DND-41 (cell line): ENCODE measurements at places on chromosomes 7 and 10.

DNA sequence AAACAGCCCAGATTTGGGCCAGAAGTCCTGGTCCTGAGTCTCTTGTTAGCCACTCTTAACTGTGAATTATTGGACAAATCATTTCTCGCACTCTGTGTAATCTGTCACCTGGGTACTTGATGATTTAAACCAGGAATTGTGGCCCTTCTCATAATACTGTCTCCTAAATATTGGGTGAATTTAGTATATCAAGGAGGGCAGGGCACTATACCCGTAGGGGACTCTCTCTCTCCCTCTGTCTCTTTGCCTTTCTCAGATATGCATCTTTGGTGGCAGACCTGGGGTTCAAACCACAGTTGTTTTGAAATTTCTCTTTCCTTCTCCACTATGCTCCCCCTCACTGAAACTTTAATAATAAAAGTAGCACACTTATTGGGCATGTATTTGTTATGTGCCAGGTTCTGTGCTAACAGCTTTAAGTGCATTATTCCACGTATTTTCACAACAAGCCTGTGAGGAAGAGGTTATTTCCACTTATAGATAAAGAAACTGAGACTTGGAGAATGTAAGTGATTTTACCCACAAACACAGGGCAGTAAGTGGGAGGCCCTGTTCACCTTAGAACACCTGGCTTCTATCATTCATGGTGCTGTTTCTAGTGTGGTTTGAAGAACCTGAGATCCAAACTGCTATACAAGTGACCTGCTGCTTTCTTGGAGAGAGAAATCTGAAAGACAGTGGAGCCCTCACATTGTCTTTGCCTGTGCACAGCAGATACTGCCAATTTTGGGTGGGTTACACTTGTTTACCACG lies 11.8 kb downstream of the FAS start:
- no peak for DNase-seq

DNA sequence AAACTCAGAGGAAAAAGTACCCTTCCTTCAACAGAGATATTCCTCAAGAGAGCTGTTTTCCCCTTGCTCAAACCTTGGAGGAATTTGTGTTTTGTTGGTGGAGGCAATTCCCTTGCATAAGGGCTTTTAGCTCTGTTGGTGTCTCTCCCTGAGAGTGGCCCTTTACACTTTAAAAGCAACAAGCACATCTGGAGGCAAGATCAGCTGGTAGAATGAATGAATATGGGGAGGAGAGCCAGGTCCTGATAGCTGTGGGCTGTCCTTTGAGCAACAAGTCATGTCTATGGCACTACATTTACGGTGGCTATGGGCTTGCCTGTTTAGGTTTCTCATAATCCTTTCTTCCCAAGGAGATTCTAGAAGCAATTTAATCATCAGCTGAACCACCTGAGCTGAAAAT lies 384.0 kb downstream of the SORCS3 start:
- DNase-seq: no peak

- DNase-seq: no peak
These were observed 99.9 kb upstream of the JAZF1 start for GRCh38 chr7:28280516-28280915.

GRCh38 chr7:55275291-55276200 lies 89.6 kb upstream of the LANCL2 start:
- DNase-seq: no peak

DNA sequence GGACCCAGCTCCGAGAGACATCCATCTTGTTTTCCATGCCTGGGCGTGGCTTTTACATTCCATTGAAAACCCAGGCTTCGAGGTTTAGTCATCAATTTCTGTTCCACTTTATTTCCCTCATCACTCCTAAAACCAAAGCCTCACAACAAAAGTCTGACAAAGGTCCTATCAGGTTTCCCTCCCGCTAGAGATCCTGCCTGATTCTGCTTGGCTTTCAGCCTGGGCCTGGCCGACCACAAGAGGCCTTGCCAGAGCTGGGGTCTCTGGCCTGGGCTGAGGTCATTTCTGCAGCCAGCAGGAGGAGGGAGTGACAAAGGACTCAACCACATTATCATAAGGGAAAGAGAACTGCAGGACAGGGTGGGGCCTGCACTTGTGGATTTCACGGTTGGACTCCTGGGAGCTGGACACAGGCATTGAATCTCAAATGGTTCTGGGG lies 167.0 kb downstream of the FANK1 start:
- no peak for DNase-seq

- DNase-seq: no peak
These were observed 449.1 kb downstream of the SUGCT start for GRCh38 chr7:40583667-40584444.

DNA sequence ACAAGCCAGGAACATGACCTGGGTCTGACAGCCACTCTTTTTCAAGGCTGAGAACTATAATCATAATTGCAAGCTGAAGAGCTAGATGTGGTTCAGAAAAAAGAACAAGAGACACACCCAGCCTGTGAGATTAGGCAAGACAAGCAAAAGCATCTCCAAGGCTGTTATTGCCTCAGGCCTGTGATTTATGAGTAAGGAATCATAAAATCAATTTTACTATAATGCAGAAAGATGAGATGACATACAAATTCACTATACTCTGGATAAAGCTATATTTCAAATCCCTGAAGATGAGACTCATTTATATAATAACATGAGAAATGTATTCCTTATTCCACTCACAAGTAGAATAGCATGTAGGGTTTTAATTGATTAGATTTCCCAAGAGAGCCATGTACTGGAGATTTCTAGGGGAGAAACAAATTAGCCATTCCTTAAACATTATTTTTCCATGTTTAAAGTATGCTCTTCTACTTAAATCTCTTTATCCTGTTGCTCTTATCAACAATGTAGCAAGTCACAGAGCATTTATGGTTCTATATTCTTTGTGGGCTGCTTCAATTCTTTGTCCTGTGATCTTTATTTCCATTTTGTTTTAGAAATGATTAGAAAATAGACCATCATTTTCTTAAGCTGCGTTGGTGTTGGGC lies 47.4 kb downstream of the FHIP2A start:
- DNase-seq: no peak

DNA sequence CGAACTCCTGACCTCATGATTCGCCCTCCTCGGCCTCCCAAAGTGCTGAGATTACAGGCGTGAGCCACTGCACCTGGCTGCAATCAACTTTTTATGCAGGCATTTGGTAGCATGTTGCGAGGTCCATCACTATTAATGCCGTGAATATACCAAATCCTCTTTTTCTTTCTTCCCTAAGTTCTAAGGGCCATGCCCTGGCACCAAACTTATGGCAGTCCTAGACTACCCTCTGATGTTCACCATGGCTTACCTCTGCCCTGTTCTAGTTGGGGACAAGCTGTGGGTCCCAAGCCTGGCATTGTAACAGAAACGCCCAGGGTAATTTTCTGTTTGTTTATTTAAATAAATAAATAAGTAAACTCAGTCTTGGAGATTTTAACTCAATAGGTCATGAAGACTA lies 13.3 kb downstream of the PRSS2 start:
- DNase-seq: no peak

GRCh38 chr10:72812415-72812752 lies 81.2 kb upstream of the OIT3 start:
- DNase-seq: no peak
